ENCODE measurements at places on chromosomes 4 and X. TPM values are rescaled to one million over a fixed set of nuclear protein-coding genes. Genes with fewer than 3 reads are reported as not detected.

The PDGFRA gene
- 103 TPM for total RNA-seq

The DUSP21 gene
- total RNA-seq: not detected

The FRAS1 gene
- total RNA-seq: 3.9 TPM

The EGFL6 gene
- total RNA-seq: not detected

The UBA6 gene
- total RNA-seq: 39.6 TPM

The VGLL1 gene
- total RNA-seq: not detected

The ADRA2C gene
- 13.2 TPM for total RNA-seq

The FGB gene
- not detected for total RNA-seq
